SHP77 (cell line): ENCODE measurements at places on chromosomes 4 and X.

- no peak for DNase-seq
Measured at GRCh38 chr4:181702864-181703495, 540.2 kb upstream of the TENM3 start.

DNA sequence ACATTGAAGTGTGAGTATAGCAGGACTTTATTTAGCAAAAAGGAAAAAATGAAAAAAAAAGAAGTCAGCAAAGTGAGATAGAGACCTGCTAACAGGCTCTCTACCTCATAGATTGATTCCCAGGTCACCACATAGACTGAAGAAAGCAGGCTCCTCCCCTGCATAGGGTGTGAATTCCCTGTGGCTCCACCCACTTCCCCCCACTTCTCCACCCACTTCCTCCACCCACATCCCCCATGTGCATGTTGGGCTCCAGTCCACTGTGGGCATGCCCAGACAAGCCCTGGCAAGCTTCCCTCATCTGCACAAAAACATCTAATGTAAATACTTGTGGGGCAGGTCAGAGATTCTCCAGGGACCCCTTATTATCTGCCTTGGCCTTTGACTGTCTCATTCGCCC is 97.8 kb downstream of the TMEM47 start:
- DNase-seq: no peak

- DNase-seq: peak; percentile 24
Measured at GRCh38 chr4:185210102-185210981, 944 bp downstream of the SNX25 start.

- DNase-seq: no peak
Measured at GRCh38 chrX:116272322-116272721, 101.8 kb downstream of the AGTR2 start.

GRCh38 chrX:150813922-150814321 is 84.5 kb downstream of the CD99L2 start:
- DNase-seq: no peak

GRCh38 chrX:22063284-22063683 is 31.2 kb downstream of the PHEX start:
- DNase-seq: no peak

DNA sequence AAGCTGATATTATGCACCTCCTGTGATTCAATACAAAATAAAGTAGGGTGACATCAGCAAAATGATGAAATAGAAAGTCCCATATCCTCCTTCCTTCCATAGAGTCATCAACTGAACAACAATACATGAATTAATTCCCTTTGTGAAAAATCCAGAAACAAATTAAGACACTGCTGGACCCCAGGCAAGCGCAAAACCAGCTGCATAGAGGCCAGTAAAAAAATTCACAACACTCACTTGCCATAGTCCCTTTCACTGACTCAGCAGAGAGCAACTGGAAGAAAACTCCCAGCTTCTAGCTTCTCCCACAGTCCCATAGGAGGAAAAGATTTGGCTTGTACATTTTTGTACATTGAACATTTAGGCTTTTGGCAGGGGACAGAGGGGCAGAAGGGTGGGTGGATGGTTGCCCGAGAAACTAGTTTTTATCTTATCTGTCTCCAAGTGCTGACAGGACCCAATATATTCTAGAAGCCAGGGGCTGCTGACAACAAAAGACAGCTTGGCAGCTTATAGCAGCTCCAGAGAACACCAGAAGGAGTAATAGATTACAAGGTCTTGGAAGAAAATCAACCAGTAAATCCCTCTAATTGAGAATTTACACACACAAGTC is 124.6 kb downstream of the NDST3 start:
- no peak for DNase-seq

GRCh38 chr4:133513901-133514300 is 364.8 kb downstream of the PCDH10 start:
- no peak for DNase-seq

- DNase-seq: no peak
Measured at GRCh38 chrX:42934020-42934726, 156.2 kb upstream of the PPP1R2C start.

DNA sequence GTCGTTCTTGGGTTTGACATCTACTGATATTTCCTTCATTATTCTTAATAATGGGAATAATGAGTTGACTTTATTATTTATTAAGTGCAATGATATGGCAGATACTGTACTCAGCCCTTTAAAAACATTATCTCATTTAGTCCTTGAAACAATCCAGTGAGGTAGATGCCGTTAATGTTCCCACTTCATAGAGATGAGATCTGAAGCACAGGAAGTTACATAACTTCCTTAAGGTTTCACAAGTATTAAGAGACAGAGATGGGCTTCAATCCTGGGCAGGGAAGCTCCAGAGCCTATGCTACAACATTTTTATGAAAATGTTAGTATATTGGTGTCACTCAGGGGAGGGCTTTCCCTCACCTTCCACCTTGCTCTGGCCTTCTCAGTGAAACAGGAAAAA is 9.7 kb upstream of the KLHL13 start:
- no peak for DNase-seq

DNA sequence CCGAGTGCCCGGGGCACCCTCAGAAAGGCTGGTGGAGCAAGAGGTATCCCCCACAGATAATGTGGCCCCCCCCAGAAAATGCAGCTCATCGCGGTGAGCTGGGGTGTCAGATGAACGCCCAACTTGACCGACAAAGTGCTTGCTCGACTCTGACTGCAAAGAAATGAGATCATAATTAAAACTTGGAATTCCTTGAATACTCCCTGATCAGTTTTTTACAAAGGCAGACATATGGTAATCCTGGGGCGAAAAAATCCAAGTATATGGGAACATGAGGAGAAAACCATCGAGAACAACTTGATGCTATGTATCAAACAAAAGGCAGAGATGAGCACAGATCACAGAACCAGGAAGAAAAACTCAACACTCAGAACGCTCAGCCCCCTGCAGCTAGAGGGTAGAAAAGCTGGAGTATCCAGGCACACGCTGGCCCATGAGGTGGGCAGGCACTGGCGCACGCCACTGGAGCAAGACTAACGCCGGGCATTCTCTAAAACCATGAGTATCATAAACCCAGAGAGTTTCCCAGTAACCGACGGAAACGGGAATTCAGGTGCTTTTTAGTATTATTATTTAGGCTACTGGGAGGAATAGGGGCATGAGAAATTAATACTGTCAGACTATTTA is 127.3 kb downstream of the AFAP1 start:
- DNase-seq: no peak
